Frontal cortex (tissue), 4 donors: ENCODE measurements at places on chromosomes 1 and 21. TPM values are rescaled to one million over a fixed set of nuclear protein-coding genes. Genes with fewer than 3 reads are reported as not detected.

DNA sequence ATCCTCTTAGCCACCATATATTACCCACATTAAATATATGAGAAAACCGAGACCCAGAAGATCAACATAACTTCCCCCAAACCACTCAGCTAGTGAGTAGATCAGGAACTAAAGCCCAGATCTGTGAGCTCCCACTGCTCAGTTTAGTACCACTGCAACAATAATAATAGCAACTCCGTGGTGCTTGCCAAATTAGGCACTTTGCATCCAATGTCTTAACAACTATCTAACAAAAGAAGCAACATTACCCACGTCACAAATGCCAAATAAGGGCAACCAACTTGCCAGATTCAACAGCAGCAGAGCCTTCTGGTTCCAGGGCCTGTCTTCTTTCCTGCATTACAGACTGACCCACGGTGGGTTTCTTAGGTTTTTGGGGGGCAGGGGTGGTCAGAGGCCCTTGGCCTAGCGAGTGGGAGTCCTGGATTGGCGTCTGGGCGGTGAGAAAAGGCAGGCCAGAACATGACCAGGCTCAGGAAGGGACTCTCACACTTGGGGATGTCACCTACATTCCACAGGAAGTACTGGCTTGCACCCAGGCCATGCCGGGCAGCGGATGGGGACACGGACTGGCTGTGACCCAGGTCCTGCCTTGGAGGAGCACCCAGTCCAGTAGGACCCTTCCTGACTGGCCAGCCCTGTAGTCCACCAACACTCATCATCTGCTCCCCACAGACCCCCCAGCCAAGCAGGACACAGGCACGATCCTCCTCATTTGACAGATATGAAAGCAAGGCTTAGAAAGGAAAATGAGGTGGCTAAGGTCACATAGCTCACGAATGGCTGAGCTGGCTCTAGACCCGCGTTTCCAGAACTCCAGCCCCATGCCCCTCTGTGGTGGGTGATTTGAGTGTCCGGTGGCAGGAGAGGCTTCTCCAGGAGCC, 4.6 kb downstream of the HCRTR1 start:
- peak; percentile 54 for DNase-seq

DNA sequence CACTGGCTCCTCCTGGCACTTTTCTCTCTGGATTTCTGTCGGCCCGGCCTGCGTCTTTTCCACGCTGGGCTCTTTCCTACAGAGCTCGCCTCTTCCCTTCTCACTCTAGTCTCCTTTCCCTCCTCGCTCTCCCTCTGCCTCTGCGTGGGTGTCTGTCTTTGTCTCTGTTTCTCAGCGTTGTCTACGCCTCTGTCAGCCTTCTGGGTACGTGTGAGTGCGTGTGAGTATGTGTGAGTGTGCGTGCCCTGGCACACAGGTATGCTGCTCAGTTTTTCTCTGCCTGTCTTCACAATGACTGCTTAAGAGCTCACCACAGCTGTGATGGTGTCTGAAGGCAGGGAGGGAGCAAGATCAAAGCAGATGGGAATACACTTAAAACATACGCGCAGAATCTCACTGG, 77.7 kb downstream of the KIRREL1 start:
- peak; percentile 44 for DNase-seq

GRCh38 chr1:41707793-41708192, 210.9 kb downstream of the HIVEP3 start:
- no peak for DNase-seq

- DNase-seq, result no peak
Observed at GRCh38 chr1:210292231-210292871, 36.4 kb upstream of the HHAT start.

DNA sequence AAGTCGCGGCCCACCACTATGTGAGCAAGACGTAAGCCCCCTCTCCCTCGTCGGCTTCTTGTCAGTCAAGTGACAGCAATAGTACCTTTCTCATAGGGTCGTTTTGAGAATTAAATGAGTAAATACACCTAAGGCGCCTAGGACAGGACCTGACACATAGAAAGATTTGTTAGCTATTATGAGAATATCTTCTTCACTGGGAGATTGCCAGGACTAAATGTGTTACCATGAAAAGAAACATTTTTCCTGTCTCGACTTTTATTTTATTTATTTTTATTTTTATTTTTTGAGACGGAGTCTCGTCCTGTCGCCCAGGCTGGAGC, 798 bp downstream of the PMF1 start:
- DNase-seq, result no peak

GRCh38 chr1:208131621-208132286, 112.4 kb downstream of the PLXNA2 start:
- no peak for DNase-seq

- DNase-seq, result no peak
Observed at GRCh38 chr1:231260351-231260750, 19.3 kb downstream of the GNPAT start.

Gene RLF
- 106 TPM for total RNA-seq

Gene MARK1
- total RNA-seq, result 62.4 TPM

Gene FMN2
- total RNA-seq, result 60.7 TPM

Gene CA14
- total RNA-seq, result 0.41 TPM

Gene PAQR6
- 7.7 TPM for total RNA-seq

Gene FAM72A
- 2.4 TPM for total RNA-seq

Gene KPRP
- not detected for total RNA-seq
